ENCODE measurements at places on chromosomes 5 and 9.

GRCh38 chr9:6641561-6641960 is 4.0 kb downstream of the GLDC start:
- H3K4me3 ChIP-seq: no peak overlapping the region
- no peak overlapping the region for H3K27ac ChIP-seq
- peak; percentile 38 for DNase-seq
- peaks cover 20% of the 10 kb centered on the region for H3K4me1 ChIP-seq

- no peaks in the 10 kb centered on the region for H3K27me3 ChIP-seq
- no peak overlapping the region for H3K27ac ChIP-seq
- no peak overlapping the region for H3K4me3 ChIP-seq
These were observed 49.1 kb downstream of the PTCD2 start for GRCh38 chr5:72369301-72369700.

DNA sequence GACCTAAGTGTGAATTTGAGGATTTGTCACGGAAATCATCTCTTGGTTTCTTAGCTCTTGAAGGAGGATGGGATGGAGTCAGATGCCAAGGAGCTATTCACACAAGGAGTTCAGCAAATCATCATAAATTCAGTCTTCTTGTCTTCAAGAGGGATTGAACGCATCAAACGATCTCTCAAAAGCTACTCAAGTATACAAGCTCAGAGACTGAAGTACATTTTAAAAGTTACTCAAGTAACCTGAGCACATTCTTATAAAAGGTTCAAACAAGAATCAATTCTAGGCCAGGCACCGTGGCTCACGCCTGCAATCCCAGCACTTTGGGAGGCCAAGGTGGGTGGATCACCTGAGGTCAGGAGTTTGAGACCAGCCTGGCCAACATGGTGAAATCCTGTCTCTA is 21.1 kb upstream of the GOLPH3 start:
- H3K27ac ChIP-seq: no peak overlapping the region
- H3K36me3 ChIP-seq: no peaks in the 10 kb centered on the region
- H3K27me3 ChIP-seq: no peaks in the 10 kb centered on the region

GRCh38 chr9:22165144-22165543 is 156.0 kb upstream of the CDKN2B start:
- H3K27me3 ChIP-seq: no peaks in the 10 kb centered on the region
- H3K4me1 ChIP-seq: peaks cover 41% of the 10 kb centered on the region
- DNase-seq: peak; percentile 37
- H3K4me3 ChIP-seq: peak overlapping the region; percentile 29

GRCh38 chr9:79656169-79656568 is 84.4 kb downstream of the TLE4 start:
- no peak for DNase-seq
- peaks cover 73% of the 10 kb centered on the region for H3K36me3 ChIP-seq
- peaks cover 78% of the 10 kb centered on the region for H3K4me1 ChIP-seq
- peak overlapping the region; percentile 26 for H3K27ac ChIP-seq
- no peaks in the 10 kb centered on the region for H3K27me3 ChIP-seq

- H3K27me3 ChIP-seq: no peaks in the 10 kb centered on the region
- H3K36me3 ChIP-seq: peaks cover 26% of the 10 kb centered on the region
- H3K27ac ChIP-seq: peak overlapping the region; percentile 40
- no peak for DNase-seq
- peaks cover 75% of the 10 kb centered on the region for H3K4me1 ChIP-seq
These were observed 11.1 kb downstream of the MATR3 start for GRCh38 chr5:139304391-139305324.

DNA sequence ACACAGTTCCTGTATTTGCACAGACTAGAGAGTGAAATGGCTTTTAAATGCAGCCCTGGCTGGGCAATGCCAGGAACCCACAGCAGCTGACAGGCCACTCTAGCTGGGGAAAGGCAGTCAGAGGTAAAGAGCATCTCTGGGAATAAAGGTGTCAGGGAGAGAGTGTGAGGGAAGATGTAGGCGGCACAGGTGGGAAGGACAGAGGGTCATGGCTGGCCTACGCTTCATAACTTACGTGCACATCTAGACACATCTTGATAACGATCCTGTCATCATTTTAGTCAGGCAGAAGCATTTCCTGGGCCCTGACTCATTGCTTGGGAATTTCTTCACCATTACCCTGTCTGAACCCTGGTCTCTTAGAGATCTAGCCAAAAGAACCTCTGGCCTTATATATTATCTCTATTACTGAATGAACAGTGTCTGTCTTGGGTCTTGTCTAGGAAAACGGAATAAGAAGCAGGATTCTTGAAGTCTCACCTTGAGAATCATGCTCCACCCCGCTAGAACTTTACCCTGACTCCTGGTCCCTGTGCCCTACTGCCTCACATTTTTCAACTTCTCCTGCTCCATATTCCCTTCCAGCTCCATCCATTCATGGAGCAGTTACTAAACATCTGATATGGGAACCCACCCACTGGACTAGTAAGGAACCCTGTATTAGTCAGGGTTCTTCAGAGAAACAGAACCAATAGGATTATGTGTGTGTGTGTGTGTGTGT is 106.4 kb upstream of the ELL2 start:
- peaks cover 6% of the 10 kb centered on the region for H3K36me3 ChIP-seq
- H3K27me3 ChIP-seq: peaks cover 1% of the 10 kb centered on the region
- H3K4me1 ChIP-seq: peaks cover 75% of the 10 kb centered on the region
- DNase-seq: peak; percentile 90

- H3K27me3 ChIP-seq: peaks cover 17% of the 10 kb centered on the region
- no peak for DNase-seq
- H3K4me1 ChIP-seq: no peaks in the 10 kb centered on the region
- H3K27ac ChIP-seq: no peak overlapping the region
- H3K4me3 ChIP-seq: no peak overlapping the region
These were observed 97.7 kb upstream of the MEGF10 start for GRCh38 chr5:127192836-127193338.

DNA sequence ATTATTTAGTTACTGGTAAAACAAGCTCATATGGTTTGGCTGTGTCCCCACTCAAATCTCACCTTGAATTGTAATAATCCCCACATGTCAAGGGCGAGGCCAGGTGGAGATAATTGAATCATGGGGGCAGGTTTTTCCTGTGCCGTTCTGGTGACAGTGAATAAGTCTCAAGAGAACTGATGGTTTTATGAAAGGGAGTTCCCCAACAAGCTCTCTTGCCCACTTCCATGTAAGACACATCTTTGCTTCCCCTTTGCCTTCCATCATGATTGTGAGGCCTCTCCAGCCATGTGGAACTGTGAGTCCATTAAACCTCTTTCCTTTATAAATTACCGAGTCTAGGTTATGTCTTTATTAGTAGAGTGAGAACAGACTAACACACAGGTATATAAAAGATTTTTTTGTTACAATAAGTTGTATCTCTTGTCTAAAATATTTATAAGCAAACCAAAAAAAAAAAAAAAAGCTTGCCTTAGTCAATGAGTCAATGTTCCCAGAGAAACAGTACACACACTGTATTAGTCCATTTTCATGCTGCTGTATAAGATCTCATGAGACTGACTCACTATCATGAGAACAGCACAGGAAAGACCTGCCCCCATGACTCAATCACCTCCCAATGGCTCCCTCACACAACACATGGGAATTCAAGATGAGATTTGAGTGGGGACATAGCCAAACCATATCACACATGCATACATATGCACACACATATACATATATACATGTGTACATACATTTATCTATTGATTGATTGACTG is 138.3 kb downstream of the BASP1 start:
- H3K27ac ChIP-seq: no peak overlapping the region
- H3K4me3 ChIP-seq: no peak overlapping the region
- peaks cover 17% of the 10 kb centered on the region for H3K27me3 ChIP-seq
- peaks cover 23% of the 10 kb centered on the region for H3K4me1 ChIP-seq

- H3K4me3 ChIP-seq: no peak overlapping the region
- H3K27ac ChIP-seq: no peak overlapping the region
- no peaks in the 10 kb centered on the region for H3K4me1 ChIP-seq
These were observed 6.0 kb upstream of the ZNF354C start for GRCh38 chr5:179054036-179054785.

DNA sequence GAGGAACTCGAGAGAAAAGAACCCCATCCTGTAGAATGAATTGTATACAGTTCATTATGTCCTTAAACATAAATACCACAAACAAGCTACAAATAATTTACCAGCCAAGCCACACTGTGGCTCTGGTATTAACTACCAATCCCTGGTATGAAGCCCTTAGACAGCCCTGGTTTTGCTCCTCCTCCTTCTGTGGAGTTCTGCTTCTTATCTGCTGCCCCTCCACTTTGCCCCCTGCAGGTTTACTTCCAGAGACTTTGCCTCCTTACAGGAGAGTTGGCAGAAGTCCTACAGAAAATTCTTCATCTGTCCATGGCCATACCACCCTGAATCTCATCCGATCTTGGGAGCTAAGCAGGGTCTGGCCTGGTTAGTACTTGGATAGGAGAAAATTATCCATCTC is 219.8 kb downstream of the ACTL7B start:
- no peaks in the 10 kb centered on the region for H3K4me1 ChIP-seq
- H3K27ac ChIP-seq: no peak overlapping the region
- no peaks in the 10 kb centered on the region for H3K36me3 ChIP-seq
- H3K4me3 ChIP-seq: no peak overlapping the region
- no peak for DNase-seq
- no peaks in the 10 kb centered on the region for H3K27me3 ChIP-seq

DNA sequence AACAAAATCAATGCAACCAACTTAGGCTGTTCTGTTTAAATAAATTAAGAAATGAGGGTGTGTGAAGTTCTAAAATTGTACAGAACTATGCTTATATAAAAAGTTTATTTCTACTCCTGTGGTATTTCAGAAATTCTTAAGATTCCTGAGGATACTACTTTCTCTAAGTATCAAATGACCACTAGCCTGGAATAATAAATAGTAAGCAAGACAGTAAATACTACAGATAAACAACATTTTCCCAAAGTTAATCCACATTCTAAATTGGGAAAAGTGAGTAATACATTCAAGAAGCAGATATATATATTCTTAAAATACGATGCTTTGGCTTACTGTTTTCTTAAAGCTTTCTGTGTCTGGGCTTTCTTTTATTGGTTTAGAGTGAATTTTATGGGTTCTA is 29.5 kb downstream of the CCNH start:
- peak; percentile 62 for DNase-seq
- peaks cover 37% of the 10 kb centered on the region for H3K4me1 ChIP-seq
- H3K36me3 ChIP-seq: peaks cover 37% of the 10 kb centered on the region
- H3K27me3 ChIP-seq: no peaks in the 10 kb centered on the region
- H3K4me3 ChIP-seq: peak overlapping the region; percentile 53

Data from HFFc6 (cell line).